Neural progenitor cell (in vitro differentiated cells): ENCODE measurements at places on chromosomes 3 and 15. TPM values are rescaled to one million over a fixed set of nuclear protein-coding genes. Genes with fewer than 3 reads are reported as not detected.

LEO1 gene
- 26.6 and 43.9 TPM in 2 replicates for total RNA-seq

PRICKLE2 gene
- 10.7 and 11.5 TPM in 2 replicates for total RNA-seq

COL6A5 gene
- total RNA-seq: not detected in 2 replicates

SLC12A8 gene
- 2.2 and 4.6 TPM in 2 replicates for total RNA-seq

CLRN1 gene
- total RNA-seq: not detected in 2 replicates
